ENCODE measurements at places on chromosomes 4 and X. TPM values are rescaled to one million over a fixed set of nuclear protein-coding genes. Genes with fewer than 3 reads are reported as not detected.

- no peak for DNase-seq
Measured at GRCh38 chr4:134935320-134935719, 733.7 kb upstream of the PABPC4L start.

GRCh38 chr4:3243136-3243780 lies 5.7 kb upstream of the MSANTD1 start:
- DNase-seq = no peak

- no peak for DNase-seq
Measured at GRCh38 chrX:23271026-23271425, 63.6 kb upstream of the PTCHD1 start.

GRCh38 chrX:104173841-104174240 lies 7.6 kb downstream of the FAM199X start:
- no peak for DNase-seq

DNA sequence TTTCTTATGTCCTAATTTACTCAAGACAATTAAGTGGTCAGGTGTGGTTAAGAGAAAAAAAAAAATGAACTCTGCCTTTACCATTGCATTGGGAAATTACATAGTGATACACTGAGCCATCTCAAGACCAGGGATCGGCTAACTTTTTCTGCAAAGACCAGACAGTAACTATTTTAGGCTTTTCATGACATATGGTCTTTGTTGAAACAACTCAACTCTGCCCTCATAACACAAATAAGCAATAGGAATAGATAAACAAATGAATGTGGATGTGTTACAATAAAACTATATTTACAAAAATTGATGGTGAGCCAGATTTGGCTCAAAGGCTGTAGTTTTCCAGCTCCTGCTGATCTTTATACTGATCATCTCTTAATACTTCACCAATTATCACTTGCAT lies 632.6 kb upstream of the INTU start:
- DNase-seq = no peak

GRCh38 chr4:179597301-179597700 lies 2155.1 kb upstream of the AGA start:
- no peak for DNase-seq

- DNase-seq = no peak
Measured at GRCh38 chr4:139887376-139887802, 221.8 kb downstream of the MGST2 start.

DNA sequence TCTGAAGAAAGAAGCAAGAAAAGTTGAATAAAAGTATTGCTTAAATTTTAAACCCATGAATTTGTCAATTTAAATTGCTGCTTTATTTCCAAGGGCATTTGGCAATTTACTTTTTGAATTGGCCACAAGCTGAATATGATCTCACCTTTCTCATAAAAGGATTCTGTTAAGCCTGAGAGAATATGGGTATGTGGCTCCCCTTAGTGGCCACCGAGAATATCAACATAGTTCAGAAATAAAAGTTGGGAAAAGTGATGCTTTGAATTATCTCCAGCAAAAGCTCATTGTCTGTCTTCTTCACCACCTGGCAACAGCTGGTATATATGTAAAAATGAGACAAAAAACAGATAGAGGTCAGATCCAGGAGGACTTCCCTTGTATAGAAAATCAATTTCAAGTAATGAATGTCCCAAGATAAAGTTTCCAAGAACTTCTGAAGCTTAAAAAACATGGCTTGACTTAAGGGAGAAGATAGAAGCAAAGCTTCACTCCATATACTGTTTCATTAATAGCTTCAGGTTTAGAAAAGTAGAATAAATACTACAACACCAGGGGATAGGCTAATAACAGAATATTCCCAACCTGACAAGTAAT lies 290.7 kb upstream of the FAM241A start:
- peak; percentile 15 for DNase-seq

DNA sequence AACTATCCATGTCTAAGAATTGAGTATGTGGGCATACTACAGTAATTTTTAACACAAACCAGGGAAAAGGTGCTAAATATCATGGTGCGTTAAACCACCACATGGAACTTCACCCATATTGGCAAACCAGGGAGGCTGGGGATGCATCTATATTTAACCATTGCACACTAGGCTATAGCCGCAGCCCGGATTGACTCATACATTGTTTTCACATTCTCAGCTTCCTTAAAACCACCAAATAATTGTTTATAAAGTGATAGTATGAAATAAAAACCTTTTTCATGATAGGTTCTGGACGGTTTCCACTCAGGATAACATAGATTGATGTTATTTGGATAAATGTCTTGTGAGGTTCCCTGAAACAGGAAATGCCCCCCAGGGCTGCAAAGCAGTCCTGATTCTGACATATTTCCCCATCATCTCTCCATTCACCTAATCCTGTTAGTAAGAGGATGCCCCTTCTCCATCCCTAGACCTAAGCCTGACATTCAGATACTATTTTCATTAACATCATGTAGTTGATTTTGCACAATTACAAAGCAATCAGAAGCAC lies 7.9 kb downstream of the COL25A1 start:
- DNase-seq = no peak

GRCh38 chrX:13545726-13546125 lies 23.7 kb upstream of the EGFL6 start:
- DNase-seq = no peak

DNA sequence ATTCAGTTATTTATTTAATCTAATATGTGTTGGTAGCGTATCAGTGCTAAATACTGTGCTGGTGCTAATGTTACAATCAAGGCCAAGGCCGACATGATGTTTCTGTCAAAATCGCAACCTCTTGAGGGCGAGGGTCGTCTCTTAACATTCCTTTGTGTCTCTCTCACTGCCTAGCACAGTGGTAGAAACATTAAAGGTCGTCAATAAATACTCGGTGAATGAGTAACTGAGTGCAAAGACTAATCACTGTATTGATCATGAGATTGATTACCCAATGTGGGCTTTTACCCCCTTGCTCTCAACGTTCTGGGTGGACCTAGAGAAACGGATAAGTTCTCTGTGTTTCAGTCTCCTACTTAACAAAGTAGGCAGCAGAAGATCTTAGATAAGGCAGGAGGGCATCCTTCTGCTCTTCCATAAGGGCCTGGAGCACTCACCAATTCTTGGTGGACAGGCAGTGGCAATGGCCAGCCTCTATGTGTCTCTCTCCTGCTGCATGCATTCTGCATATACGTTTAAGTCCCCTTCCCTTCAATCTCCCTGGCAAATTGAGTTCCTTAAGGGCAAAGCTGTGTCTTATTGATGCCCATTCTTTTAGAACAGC lies 30.1 kb downstream of the TMEM255A start:
- DNase-seq = no peak

DNA sequence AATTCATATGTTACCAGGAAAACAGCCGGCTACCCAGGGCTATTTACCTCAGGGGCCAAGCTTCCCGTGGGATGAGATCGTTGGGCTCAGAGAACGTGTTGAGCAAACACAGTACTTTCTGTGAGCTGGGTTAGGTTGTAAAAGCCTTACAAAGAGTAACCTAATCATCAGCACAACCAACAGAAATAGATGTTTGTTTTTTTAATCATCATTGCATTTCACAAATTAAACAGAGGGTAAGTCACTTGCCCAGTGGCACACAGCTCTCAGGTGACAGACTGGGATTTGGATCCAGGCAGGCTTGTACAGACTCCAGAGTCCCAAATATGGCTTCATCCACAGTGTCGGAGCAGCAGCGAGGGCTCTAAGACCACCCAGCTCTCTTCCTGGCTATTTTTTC lies 20.1 kb downstream of the SPON2 start:
- no peak for DNase-seq

- DNase-seq = no peak
Measured at GRCh38 chr4:59729321-59729720, 1470.8 kb upstream of the ADGRL3 start.

GRCh38 chr4:140704964-140705363 lies 51.2 kb downstream of the TBC1D9 start:
- DNase-seq = no peak

DNA sequence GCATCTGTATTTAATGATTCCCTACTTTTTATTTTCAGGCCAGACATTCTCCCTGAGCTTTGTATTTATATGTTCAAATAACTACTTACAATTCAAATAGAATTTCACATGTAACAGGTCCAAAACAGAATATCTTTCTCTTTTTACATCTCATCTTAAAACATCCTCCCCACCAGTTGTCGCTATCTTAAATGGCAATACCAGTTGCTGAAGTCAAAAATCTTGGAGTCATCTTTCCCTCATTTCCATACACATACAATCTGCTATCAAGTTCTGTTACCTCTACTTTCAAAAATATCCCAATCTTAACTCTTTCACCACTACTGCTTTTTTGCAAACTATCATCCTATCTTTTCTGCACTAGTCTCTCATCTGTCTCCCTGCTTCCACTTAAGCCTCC lies 330.5 kb downstream of the STPG2 start:
- no peak for DNase-seq

The PDGFRA gene
- polyA plus RNA-seq = 130 TPM

The PQBP1 gene
- 69.9 TPM for polyA plus RNA-seq

The RHOH gene
- polyA plus RNA-seq = 0.92 TPM

The NEUROG2 gene
- polyA plus RNA-seq = not detected

The DOK7 gene
- 0.59 TPM for polyA plus RNA-seq

The RAB39B gene
- 1.0 TPM for polyA plus RNA-seq

The INTU gene
- polyA plus RNA-seq = 35.5 TPM

The RHOXF1 gene
- 0.32 TPM for polyA plus RNA-seq

The HSFX2 gene
- not detected for polyA plus RNA-seq
